Uterine smooth muscle cell (primary cell): ENCODE measurements at places on chromosomes 11 and 22. TPM values are rescaled to one million over a fixed set of nuclear protein-coding genes. Genes with fewer than 3 reads are reported as not detected.

C1QTNF5 gene
- total RNA-seq = 3.5 and 15.2 TPM in 2 replicates

POU2AF2 gene
- total RNA-seq = not detected in 2 replicates

ISX gene
- total RNA-seq = not detected in 2 replicates

OR4A16 gene
- not detected in 2 replicates for total RNA-seq

PATE2 gene
- 0.12 and 0.22 TPM in 2 replicates for total RNA-seq

DKK3 gene
- 253 and 492 TPM in 2 replicates for total RNA-seq

C22orf31 gene
- total RNA-seq = not detected in 2 replicates

BUD13 gene
- total RNA-seq = 13.0 and 21.8 TPM in 2 replicates

PKDREJ gene
- not detected in 2 replicates for total RNA-seq

GSTT2 gene
- total RNA-seq = 1.00 and 1.1 TPM in 2 replicates

OSBP2 gene
- 4.0 and 6.2 TPM in 2 replicates for total RNA-seq

SHANK3 gene
- total RNA-seq = 0.22 and 0.50 TPM in 2 replicates

OR4D5 gene
- not detected in 2 replicates for total RNA-seq

PLA2G6 gene
- total RNA-seq = 8.4 and 17.0 TPM in 2 replicates

C11orf91 gene
- total RNA-seq = not detected in 2 replicates

GLB1L2 gene
- total RNA-seq = 0.37 and 0.44 TPM in 2 replicates

ZNRD2 gene
- 35.2 and 53.6 TPM in 2 replicates for total RNA-seq

CCDC188 gene
- 1.5 and 2.3 TPM in 2 replicates for total RNA-seq

SMIM38 gene
- 0.11 and 0.87 TPM in 2 replicates for total RNA-seq

IGLL1 gene
- total RNA-seq = not detected in 2 replicates

ANO9 gene
- not detected in 2 replicates for total RNA-seq

VWA5A gene
- total RNA-seq = 10.5 and 11.8 TPM in 2 replicates

GAL3ST3 gene
- total RNA-seq = 0.12 TPM in 1 of 2 replicates, not detected in the other

CYTH4 gene
- 0.12 and 0.33 TPM in 2 replicates for total RNA-seq

AIFM3 gene
- total RNA-seq = 0.33 and 0.50 TPM in 2 replicates

RFPL1 gene
- total RNA-seq = not detected in 2 replicates

NNMT gene
- 137 and 508 TPM in 2 replicates for total RNA-seq

SUN2 gene
- 93.1 and 145 TPM in 2 replicates for total RNA-seq

ABCC8 gene
- not detected in 2 replicates for total RNA-seq

OR52E8 gene
- not detected in 2 replicates for total RNA-seq

MS4A2 gene
- not detected in 2 replicates for total RNA-seq

OR51E2 gene
- under 0.01 and 0.11 TPM in 2 replicates for total RNA-seq

SLC22A25 gene
- not detected in 2 replicates for total RNA-seq

OR10G4 gene
- not detected in 2 replicates for total RNA-seq

FOLH1 gene
- total RNA-seq = not detected in 2 replicates

SUSD2 gene
- 1.9 and 8.6 TPM in 2 replicates for total RNA-seq

OR8D1 gene
- total RNA-seq = under 0.01 TPM in 1 of 2 replicates, not detected in the other

IGF2 gene
- total RNA-seq = 0.11 and 0.25 TPM in 2 replicates

MTMR2 gene
- 37.7 and 43.1 TPM in 2 replicates for total RNA-seq

CCDC83 gene
- not detected in 2 replicates for total RNA-seq

CASP1 gene
- total RNA-seq = 8.5 and 10.2 TPM in 2 replicates

MRGPRX3 gene
- total RNA-seq = 0.12 TPM in 1 of 2 replicates, not detected in the other

TRIM48 gene
- not detected in 2 replicates for total RNA-seq

ATXN10 gene
- 170 and 183 TPM in 2 replicates for total RNA-seq

TBX10 gene
- not detected in 2 replicates for total RNA-seq

PHRF1 gene
- 33.1 and 38.7 TPM in 2 replicates for total RNA-seq
